MG63 (cell line): ENCODE measurements at places on chromosomes 11 and 22.

DNA sequence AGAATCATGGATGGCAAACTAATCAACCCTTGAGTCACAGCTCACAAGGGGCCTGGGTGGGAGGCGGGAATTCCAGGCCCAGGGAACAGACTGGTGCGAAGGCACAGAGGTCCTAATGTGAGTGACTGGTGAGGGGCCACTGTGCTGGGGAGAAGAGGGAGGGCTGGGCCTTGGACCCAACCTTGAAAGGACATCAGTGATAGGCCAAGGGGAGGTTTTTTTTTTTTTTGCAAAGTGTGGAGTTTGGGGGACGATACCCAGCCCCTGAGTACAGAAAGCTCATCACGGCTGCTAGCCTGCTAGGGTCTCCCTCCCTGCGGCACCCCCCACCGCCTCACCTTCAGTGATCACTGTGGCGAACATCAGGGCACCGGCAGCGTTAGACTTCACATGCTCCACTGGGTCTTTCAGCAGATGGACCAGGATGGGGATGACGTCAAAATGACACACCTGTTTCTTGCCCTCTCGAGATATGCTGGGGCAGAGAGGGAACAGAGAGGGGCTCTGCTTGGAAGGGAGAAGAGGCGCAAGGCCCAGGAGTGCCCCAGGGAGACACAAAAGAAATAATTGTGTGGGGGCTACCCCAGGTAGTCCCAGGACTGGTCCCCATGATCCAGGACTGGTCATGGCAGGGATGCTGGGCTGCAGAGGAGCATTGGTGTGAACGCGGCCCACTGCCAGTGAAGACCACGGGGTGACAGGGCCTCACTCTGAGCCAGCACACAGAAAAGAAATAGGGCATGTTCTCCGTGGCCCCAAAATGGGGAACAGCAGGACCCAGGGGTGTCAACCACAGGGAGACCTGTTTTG, 8.6 kb upstream of the GNAZ start:
- no peak for DNase-seq

DNA sequence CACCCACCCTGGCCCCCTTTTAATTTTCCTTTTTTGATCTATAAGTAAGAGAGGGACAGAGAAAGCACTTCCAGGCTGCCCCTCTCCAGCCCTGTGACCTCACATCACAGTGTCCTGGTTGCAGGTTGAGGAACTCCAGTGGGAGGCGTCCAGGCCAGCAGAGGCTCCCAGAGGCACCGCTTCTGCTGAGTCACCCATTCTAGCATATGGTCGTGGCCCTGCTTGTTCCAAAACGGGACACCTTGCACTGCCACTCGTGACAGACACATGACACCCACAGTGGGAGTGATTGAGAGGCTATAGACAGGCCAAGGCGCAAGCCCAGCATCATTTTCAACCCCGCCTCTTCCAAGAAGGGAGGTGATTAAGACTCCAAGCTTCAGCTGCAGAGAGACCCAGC, 16.0 kb upstream of the TMPRSS4 start:
- no peak for DNase-seq

GRCh38 chr11:102653744-102654291, 28.7 kb upstream of the MMP20 start:
- DNase-seq = peak; percentile 36

- DNase-seq = no peak
Observed at GRCh38 chr11:1205987-1206331, 16.9 kb upstream of the MUC5B start.
